ENCODE measurements at places on chromosomes 4 and X.

- no peak for DNase-seq
Measured at GRCh38 chr4:138696058-138696457, 319.5 kb upstream of the NOCT start.

DNA sequence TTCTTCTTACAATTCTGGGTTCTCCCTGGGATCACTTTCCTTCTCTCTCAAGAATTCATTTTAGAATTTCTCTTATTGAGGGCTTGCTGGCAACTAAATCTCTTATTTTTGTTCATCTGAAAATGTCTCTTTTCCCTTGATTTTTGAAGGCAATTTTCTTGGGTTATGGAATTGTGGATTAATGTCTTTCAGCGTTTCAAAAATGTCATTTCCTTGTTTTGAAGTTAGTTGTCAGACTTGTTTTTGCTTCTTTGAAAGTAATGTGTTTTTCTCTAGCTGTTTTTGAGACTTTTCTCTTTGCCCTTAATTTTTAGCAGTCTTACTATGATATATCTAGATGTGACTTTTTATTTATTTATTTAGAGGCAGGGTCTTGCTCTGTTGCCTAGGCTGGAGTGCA, 205.7 kb downstream of the CHIC2 start:
- no peak for DNase-seq

DNA sequence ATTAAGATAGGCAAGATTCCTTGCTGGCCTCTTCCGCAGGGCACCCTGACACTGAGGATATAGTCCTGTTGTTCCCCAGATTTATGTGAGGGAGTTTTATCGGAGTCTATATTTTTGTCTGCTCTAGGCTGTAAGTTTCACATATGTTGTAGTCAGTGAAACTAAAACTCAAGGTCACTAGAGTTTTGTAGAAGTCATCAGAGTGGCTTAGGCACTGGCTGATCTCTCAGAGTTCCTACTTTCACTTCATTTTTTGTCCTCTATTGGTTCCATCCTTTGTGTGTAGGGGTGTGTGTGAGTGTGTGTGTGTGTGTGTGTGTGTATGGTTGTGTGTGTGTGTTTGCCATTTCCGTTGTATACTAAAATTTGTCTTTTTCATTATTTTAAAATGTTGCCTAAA, 577.5 kb downstream of the IQCM start:
- DNase-seq: no peak

- DNase-seq: no peak
Measured at GRCh38 chr4:159047478-159048165, 55.3 kb upstream of the RAPGEF2 start.

GRCh38 chr4:142194905-142195304, 558.5 kb downstream of the IL15 start:
- no peak for DNase-seq

GRCh38 chr4:152024881-152025280, 264.1 kb upstream of the GATB start:
- DNase-seq: no peak

DNA sequence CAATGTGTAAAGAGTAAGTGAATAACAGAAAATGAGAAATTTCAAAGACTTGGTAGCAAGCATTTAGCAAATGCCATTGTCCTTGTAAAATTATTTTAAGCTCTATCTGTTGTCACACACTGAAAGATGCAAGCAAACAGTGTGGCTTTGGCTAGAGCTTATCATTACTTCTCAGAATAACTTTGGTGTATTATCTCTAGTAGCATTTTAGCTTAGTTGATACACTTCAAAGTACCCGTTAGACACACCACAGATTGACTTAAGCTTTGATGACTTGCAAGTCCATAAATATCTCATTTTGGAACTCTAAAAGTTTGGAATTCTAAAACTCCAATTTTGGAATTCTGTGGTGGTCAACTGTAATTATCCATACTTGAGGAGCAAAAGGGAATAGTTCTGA, 98.6 kb downstream of the PDLIM5 start:
- no peak for DNase-seq

DNA sequence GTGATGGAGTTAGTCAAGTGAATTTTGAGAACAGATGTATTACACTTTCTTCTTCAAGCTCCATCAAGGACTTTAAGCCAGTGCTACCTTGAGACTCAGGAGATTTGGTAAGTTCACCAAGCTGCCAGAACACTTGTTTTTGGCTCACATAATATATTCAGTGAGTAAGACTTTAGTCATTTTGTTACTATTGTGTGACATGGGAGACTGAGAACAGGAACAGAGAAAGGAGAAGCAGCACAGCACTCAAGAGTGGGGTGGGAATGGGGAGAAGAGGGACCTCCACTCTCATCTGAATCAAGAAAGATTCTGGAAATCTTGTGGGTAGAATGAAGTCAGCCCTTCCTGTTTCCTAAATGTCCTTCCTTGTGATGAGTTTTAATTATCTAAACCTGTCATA, 87.3 kb upstream of the TET2 start:
- DNase-seq: no peak

- DNase-seq: no peak
Measured at GRCh38 chr4:96483308-96484030, 643.6 kb downstream of the PDHA2 start.

Measured in stimulated activated CD4-positive, alpha-beta T cell treated with anti-CD3 and anti-CD28 coated beads, Interleukin-1b, Interleukin-23, amount 100 ng/mL, for 1 hour (primary cell).